ENCODE measurements at places on chromosomes 1 and 21. TPM values are rescaled to one million over a fixed set of nuclear protein-coding genes. Genes with fewer than 3 reads are reported as not detected.

GRCh38 chr1:37033355-37034101, 787 bp downstream of the GRIK3 start:
- DNase-seq = no peak

DNA sequence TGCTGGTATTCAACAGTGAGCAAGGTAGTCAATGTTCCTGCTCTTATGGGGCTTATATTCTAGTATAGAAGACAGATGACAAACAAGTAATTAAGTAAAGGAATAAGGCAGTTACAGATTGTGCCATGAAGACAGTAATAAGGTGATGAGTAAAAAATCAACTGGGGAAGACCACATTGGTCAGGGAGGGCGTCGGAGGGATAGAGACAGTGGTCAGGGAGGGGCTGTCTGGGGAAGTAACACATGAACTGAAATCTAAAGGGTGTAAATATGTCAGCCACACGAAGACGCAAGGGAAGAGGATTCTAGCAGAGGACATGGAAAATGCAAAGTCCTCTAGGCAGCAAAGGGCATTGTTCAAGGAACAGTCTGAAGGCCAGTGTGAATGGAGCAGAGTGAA, 10.1 kb downstream of the IL12RB2 start:
- no peak for DNase-seq

GRCh38 chr1:94105957-94106529, 14.9 kb downstream of the ABCA4 start:
- no peak for DNase-seq

- DNase-seq = no peak
Measured at GRCh38 chr1:94884507-94884906, 42.4 kb downstream of the CNN3 start.

- DNase-seq = no peak
Measured at GRCh38 chr1:46772571-46772970, 26.3 kb upstream of the CYP4B1 start.

GRCh38 chr21:46157987-46158451, 2.6 kb upstream of the FTCD start:
- no peak for DNase-seq

GRCh38 chr1:235275836-235276235, 52.1 kb downstream of the ARID4B start:
- no peak for DNase-seq

ZFP69 gene
- total RNA-seq = 3.3 TPM

DNA sequence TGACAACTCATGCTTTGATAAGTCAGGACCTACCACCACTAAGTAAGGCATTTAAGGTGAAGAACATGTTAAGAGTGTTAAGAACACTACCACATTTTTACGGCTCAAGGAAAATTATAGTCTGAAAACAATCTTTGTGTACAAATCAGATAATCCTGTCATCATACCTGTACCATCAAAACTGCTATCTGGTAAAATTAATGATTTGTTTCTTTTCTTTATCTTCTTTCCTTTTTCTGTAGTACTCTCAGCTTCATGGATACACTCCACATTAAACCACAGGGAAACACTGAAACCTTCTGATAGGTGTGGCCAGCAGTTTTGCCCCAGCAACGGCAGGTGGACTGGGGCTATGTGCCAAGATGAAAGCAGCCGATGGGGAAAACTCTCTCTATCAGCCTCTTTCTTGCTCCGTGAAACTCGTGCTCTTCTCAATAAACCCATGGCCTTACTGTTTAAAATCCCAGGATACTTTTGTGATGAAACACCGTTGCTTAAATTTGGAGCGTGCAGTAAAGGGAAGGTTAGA, 75.1 kb downstream of the LYST start:
- DNase-seq = no peak

- DNase-seq = no peak
Measured at GRCh38 chr21:15552914-15553494, 176.8 kb upstream of the USP25 start.

DNA sequence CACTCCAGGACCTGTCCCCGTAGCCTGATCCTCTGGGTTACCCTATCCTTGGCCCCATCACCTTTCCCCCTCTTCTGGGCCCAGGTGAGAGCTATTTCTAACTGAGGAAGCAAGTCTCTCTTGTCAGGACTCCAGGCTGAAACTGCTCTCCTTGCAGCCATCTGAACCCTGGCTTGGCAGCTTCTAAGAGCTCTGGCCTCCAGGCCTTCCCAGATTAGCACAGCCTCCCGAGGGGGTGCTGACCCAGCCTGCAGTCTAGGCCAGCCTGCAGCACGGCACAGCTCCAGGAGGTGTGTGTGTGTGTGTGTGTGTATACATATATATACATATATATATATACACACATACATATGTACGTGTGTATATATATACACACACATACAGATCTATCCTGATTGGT, 17.4 kb downstream of the CACNA1S start:
- DNase-seq = no peak

DNA sequence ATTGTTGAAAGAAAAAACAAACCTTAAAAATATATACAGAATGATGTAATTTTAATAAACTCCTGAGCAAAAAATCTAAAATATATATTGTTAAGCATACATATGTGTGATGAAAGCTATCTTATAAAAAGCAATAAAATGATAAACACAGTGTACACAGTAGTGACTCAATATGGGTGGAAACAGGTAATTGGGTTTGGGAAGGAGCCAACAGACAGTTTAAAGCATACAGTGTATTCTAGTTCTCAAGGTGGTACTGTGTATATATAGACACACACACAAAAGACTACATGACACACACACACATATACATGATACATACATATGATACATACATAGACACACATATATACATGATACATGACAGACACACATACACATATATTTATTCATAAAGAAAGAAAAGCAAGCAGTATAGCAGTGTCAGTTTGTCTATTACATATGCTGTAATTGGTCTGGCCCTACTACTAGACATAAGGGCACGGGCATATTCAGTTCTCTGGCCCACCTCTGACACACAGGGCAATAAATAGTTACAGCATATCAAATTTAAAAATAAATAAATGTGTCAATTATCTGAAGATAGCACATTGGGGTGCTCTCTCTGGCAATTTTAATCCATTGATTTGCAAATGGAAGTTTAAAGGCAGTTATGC, 330.2 kb downstream of the S1PR1 start:
- DNase-seq = no peak

GRCh38 chr1:50724626-50725286, 235.3 kb downstream of the FAF1 start:
- no peak for DNase-seq

ACTA1 gene
- total RNA-seq = not detected

DNA sequence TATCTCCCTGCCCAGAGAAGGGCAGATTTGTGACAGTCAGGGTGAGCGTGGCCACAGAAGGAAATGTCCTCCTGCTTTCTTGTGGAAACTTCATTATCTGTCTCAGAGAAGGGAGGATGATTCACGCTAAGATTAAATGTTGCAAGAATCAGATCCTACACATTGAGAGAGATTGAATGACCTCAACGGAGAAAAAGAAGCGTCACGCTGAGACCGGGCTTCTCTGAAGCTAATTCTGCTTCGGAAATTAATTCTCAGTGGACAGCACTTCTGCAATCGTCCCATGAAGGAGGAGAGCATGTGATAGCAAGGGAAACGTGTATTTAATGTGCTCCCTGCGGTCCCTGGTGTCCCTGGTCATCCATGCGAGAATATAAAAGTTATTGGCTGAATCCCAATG, 19.8 kb upstream of the C1orf21 start:
- DNase-seq = no peak

DNA sequence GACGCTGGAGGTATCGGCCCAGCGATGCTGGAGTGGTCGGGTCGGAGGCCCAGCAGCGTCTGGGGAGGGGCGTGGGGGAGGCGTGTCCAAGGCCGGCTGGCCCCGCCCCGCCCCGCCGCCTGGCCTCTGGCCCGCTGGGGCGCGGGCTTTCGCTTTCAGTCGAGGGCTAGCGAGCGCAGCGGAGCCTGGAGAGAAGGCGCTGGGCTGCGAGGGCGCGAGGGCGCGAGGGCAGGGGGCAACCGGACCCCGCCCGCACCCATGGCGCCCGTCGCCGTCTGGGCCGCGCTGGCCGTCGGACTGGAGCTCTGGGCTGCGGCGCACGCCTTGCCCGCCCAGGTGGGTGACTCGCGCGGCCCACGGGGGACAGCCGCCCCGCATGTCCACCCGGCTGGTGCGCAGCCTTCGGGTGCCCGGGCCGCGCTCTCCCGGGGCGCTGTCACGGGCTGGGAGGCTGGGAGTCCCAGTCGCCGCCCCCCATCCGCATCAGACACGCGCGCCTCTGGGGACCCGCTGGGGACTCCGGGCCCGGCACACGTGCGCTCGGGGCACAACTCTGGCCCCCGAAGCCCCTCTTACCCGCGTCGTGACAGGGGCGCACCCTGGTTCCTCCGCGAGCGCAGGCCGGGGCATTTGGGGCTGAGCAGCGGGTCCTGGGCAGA, at the start of gene TNFRSF1B:
TSS of gene TNFRSF1B (plus strand) at position 158 of the 659 bp plus-strand sequence. CDS start at position 259, 101 bp downstream.
- peak; percentile 73 for DNase-seq

- DNase-seq = no peak
Measured at GRCh38 chr1:193592317-193592716, 405.9 kb upstream of the B3GALT2 start.

- no peak for DNase-seq
Measured at GRCh38 chr21:37130971-37131370, 57.9 kb downstream of the TTC3 start.

CELA3B gene
- not detected for total RNA-seq

- DNase-seq = no peak
Measured at GRCh38 chr1:20551945-20552727, at the start of gene FAM43B. TSS of gene FAM43B (plus strand) at chr1:20552573. CDS start at chr1:20552974, 401 bp downstream.

- DNase-seq = no peak
Measured at GRCh38 chr1:222275001-222275728, 272.7 kb downstream of the HHIPL2 start.

DNA sequence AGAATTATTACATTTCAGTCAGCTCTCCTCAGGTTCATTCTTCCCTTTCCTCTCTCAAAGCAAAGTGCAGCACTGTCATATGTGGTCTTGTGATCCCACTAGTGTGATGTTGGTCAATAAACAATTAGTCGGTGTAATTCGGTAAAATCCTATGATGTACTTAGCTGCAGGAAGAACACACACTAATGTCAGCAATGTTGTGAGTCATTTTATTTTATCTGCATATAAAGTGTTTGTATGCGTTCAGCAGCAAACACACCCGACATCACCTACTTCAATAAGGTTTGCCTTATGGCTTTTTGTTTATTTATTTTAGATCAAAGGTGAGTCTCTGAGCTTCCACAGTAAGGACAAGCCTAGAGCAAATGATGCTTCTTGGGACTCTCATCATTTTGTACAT, 47.8 kb downstream of the PTPN14 start:
- no peak for DNase-seq

DNA sequence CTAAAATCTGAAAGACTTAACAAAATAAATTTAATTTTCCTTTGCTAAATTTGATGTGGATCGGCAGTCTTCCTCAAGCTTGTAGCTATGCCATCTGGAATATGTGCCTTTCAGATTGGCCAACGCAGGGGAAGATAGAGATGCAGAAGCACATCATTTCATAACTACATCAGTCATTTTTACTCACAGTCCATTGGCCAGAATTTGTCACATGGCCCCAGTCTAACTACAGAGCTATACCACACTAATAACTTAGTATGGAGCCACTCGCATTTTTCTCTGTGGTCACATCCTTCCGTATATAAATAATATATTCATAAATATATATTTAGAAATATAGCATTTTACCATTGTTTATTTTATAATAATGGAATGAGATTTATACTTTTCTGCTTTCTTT, 59.0 kb upstream of the PRRX1 start:
- DNase-seq = no peak

HRNR gene
- not detected for total RNA-seq

- DNase-seq = no peak
Measured at GRCh38 chr1:22763487-22764200, 53.0 kb downstream of the EPHB2 start.

HCRTR1 gene
- total RNA-seq = not detected

DNA sequence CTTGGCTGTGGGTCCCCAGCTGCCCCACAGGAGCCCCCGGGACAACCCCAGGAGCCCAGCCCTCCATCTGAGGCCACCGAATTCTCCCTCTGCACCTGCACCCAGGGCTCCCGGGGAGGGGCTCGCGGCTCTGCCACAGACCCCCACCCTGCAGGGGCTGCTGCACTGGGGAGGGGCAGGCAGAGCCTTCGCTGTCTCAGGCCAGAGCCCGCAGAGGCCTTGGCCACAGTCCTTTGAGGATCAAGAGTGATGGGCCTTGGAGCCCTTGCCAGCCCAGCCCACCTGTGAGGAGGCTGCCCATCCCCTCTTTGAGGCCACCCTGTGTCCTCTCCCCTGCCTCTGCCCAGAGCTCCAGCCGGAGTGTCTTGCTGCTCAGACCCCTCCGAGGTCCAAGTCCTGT, 6.5 kb downstream of the PERM1 start:
- no peak for DNase-seq

DNA sequence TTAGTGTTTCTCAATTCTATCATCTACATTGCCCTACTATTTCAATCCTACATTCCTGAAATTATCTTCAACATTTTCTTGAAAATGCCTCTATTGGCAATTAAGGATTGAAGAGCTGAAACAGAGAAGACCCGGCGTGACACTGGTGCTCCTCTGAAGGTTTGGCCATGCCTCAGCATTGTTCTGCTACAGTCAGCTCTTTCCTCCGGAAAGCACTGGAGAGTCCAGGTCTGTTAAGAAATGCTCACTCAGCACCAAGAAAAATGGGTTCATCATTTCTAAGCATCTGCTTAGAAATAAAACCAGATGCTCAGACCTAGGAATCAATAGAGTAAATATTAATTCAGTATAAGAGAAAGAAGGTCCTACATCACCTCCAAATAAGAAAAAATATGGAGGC, 58.8 kb downstream of the WARS2 start:
- DNase-seq = no peak

MANEAL gene
- 1.1 TPM for total RNA-seq

ANGPTL3 gene
- total RNA-seq = not detected

DNA sequence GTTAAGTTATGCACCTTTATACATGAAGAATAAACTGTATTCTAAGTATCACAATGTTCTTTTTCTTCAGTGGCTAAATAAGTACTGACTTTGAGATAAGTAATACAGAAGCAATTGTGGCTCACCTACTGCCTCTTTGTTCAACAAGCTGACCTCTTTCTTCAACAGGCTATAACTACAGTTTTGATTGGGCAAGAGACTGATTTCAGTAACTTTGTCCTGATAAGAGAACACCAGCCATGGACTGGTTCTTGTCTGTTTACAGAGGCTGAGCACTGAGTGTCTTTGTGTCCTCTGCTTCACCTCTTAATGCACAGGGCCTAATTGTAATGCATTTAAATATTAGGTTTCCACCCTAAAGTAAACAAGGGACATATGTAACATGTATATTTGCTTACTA, 34.6 kb upstream of the PDE4B start:
- DNase-seq = no peak

DNA sequence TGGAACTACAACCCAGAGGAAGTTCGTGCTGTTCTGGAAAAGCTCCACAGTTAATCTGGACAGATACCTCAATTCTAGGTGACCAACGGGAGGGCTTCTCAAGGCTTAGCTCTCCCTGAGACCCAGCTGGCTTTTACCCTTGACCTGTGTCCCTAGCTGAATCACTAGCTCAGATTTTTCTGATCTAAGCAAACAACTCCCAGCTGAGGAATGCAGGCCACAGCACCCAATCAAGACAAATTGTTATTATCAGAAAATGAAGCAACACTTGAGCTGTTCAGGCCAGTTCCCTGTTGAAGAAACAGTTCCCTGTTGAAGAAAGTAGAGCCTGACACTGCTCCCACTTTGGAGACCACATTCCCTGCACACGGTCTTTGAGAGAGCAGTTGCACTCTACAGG, 16.0 kb downstream of the DIO1 start:
- no peak for DNase-seq

GRCh38 chr1:179038528-179039281, 13.0 kb downstream of the FAM20B start:
- no peak for DNase-seq

- DNase-seq = peak; percentile 29
Measured at GRCh38 chr1:230104395-230105244, 37.6 kb downstream of the GALNT2 start.
